ENCODE measurements at places on chromosomes 5 and 9. TPM values are rescaled to one million over a fixed set of nuclear protein-coding genes. Genes with fewer than 3 reads are reported as not detected.

Gene RNF145
- 158 TPM for total RNA-seq

Gene ANKRD31
- 0.05 TPM for total RNA-seq

Gene TNFSF8
- total RNA-seq = not detected

Gene KIAA0825
- 0.48 TPM for total RNA-seq

Gene SH3RF2
- total RNA-seq = 2.4 TPM

Gene SPINK7
- total RNA-seq = not detected

Gene FCN1
- not detected for total RNA-seq

Gene BARX1
- total RNA-seq = 12.8 TPM

Gene CNTNAP3
- 10.0 TPM for total RNA-seq

Gene ADAMTS16
- 1.9 TPM for total RNA-seq

Gene ADAMTS12
- 6.4 TPM for total RNA-seq

Gene LCN6
- total RNA-seq = not detected

Gene GABRA6
- total RNA-seq = not detected

Gene PCDHGA11
- total RNA-seq = not detected

Gene FAXDC2
- total RNA-seq = 0.55 TPM

Gene FSTL4
- total RNA-seq = 4.9 TPM

Gene TTC33
- 9.7 TPM for total RNA-seq

Gene FYB1
- 9.0 TPM for total RNA-seq

Gene CPEB4
- 24.8 TPM for total RNA-seq

Gene HAUS6
- 20.6 TPM for total RNA-seq

Gene MSMP
- total RNA-seq = not detected

Gene PGM5
- total RNA-seq = not detected

Gene ACTBL2
- 0.07 TPM for total RNA-seq

Gene FBN2
- 18.3 TPM for total RNA-seq

Gene OTP
- total RNA-seq = 0.13 TPM

Gene PPP3R2
- total RNA-seq = not detected

Gene KIF24
- total RNA-seq = 3.3 TPM

Gene NOL8
- 27.6 TPM for total RNA-seq

Gene AHRR
- 3.9 TPM for total RNA-seq

Gene CCDC180
- total RNA-seq = 1.2 TPM

Gene GLDC
- total RNA-seq = 13.6 TPM

Gene BNC2
- 6.2 TPM for total RNA-seq

Gene C1QTNF2
- total RNA-seq = 0.10 TPM

Gene TAF11L10
- not detected for total RNA-seq

Gene IER5L
- 20.0 TPM for total RNA-seq

Gene SLC36A1
- 9.5 TPM for total RNA-seq

Gene TTC23L
- 0.21 TPM for total RNA-seq

Gene TXNDC8
- total RNA-seq = not detected

Gene PCDHA1
- total RNA-seq = 0.29 TPM

Gene KCNN2
- 0.07 TPM for total RNA-seq

Gene ADAMTS2
- 0.10 TPM for total RNA-seq

Gene C9orf153
- total RNA-seq = 0.21 TPM

Gene GABRA1
- total RNA-seq = not detected

Gene CDKN2B-AS1
- total RNA-seq = not detected

Gene F12
- 22.1 TPM for total RNA-seq

Gene TPPP
- 7.4 TPM for total RNA-seq

Gene TSSK1B
- not detected for total RNA-seq

Gene CCNO
- total RNA-seq = 4.3 TPM
